ENCODE measurements at places on chromosomes 5 and 9.

DNA sequence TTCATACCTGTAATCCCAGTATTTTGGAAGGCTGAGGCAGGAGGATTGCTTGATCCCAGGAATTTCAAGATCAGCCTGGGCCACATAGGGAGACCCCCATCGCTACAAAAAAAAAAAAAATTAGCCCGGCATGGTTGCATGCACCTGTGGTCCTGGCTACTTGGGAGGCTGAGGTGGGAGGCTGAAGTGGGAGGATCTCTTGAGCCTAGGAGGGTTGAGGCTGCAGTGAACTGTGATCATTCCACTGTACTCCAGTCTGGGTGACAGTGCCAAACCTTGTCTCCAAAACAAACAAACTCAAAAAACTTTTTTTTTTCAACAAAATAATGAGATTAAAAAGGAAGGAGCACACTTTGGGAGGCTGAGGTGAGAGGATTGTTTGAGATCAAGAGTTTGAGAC is 14.2 kb downstream of the KIAA1958 start:
- no peak for DNase-seq

- DNase-seq: no peak
These were observed 46.3 kb downstream of the PAM start for GRCh38 chr5:102801371-102801770.

DNA sequence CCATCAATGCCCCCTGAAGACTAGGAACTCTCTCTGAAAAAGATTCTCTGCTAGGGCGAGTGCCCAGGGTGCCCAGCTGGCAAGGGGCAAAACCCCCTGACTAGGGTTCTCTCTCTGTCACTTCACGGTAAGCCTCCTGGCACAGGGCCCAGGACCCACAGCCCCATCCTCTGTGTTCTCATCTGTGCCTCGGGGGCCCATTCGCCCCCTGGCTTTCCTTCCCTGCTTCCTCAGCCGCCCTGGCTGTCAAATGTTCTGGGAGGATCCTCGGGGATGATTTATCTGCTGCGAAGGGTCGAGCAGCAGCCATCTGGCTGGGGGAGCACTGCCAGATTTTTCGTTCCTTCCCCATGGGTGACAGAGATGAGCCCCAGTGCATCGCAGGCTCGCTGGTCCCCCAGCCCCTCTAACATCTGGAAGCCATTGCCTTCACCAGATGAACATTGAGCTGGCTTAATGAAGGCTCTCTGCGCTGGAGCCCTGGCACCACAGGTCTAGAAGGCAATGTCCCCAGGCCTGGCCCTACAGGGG is 24.2 kb downstream of the HMCN2 start:
- DNase-seq: no peak

GRCh38 chr5:24789611-24790351 is 145.0 kb upstream of the CDH10 start:
- DNase-seq: no peak

- no peak for DNase-seq
These were observed 972.5 kb upstream of the CTNND2 start for GRCh38 chr5:12876541-12877298.

Measured in activated CD4-positive, alpha-beta T cell treated with anti-CD3 and anti-CD28 coated beads, Interleukin-2, amount 50 U/mL, for 1 hour (primary cell).